ENCODE measurements at places on chromosomes 1 and 21. TPM values are rescaled to one million over a fixed set of nuclear protein-coding genes. Genes with fewer than 3 reads are reported as not detected.

GRCh38 chr1:158255656-158256055 is 1.4 kb downstream of the CD1A start:
- DNase-seq = no peak

The RPE65 gene
- total RNA-seq = not detected

DNA sequence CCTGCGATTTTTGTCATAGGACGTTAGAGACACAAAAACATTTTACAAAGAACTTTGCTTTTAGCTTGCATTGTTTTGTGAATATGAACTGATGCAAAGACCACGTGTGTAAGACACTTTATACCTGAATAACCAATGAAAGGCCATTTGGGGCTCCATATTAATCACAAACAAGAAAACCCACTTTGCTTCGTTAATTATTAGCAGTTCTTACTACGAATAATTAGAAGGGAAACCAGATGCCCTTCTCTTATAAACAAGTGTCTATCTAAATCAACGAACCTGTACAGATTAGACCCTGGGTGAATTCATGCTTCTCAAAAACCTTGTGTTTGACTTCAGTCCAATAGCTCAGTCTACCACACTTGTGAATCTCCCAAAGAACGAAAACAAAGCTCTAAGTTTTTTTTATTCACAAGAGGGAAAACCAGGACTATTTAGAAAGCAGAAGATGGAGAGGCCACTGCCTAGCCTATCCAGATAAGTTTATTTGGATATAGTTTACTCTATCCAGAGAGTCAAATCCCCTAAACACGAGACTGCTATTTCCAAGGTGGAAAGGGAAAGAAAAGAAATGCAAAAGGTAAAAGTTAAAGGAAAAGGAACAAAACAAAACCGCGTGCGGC is 897 bp downstream of the CYYR1 start:
- DNase-seq = no peak

DNA sequence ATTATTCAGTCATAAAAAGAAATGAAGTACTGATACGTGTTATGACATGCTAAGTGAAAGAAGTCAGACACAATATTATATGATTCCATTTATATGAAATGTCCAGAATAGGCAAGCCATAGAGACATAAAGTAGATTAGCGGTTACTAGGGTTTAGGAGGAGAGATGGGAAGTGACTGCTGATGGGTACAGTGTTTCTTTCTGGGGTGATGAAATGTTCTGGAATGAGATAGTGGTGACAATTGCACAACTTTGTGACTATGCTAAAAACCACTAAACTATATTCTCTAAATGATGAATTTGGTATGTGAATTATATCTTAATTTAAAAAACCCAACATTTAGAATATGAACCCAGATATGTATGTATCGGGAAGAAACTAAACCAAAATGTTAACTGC is 27.6 kb downstream of the IPP start:
- no peak for DNase-seq

DNA sequence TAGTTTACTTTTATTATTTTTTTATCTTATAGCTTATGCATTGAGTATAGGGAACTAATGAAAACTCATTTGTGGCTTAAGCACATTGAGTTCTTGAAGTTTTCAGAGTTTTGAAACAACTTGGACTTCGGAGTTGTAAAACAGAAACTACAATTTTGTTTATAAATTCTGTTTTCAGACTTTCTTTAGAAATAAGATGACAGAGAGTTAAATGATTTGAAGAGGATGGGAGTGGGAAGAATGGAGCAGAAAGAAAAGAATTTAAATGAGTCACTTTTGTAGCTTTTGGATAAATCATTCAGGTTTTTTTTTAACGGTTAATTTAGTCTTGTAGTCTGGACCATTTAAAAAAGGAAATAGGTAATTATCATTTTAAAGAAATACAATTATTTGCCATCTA is 32.3 kb downstream of the INKA2 start:
- no peak for DNase-seq

All from CD8-positive, alpha-beta T cell (primary cell).